ENCODE measurements at places on chromosomes 6 and 20.

- no peak for DNase-seq
Measured at GRCh38 chr6:170200458-170200891, 90.4 kb downstream of the DLL1 start.

GRCh38 chr20:24368253-24368652, 101.2 kb upstream of the SYNDIG1 start:
- DNase-seq, result no peak

DNA sequence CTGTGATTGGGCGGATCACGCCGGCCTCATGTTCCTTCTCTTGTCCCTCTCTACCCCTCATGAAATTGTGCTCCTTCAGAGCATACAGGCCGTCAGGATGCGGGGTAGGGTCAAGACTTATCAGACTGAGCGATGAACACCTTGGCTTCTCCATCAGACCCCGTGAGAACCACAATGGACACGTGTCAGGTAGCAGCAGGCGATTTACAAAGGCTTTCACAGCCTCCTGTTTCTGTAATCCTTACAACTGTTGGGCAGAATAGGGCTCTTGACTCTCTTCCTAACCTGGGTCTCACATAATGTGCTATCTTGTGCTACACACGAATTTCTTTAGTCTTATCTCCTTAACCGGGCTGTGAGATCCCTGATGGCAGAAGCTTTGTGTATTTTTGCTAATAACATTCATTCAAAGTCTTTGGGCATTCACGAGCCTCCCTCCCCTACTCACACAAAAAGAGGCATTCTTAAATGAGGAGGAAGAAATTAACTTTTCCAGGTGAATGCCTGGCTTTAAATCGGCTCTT, 122.9 kb upstream of the SLC22A23 start:
- DNase-seq, result no peak

DNA sequence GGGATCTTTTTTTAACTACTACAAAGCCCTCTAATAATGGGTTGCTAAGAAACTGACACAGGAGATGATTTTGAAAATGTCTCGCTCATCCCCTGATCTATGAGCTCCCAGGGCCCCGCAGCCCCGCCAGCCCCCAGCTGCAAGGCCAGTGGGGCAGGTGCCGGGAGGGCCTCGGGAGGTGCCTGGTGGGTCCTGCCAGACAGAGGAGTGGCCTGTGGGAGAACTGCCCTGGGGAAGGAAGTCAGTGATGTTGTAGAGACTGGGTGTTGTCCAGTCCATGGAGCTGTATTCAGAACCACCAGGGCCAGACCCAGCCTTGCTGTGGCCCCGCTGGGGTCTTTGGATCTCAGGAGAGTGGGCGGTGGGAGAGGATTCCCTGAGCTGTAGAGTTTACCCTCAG, 258.7 kb downstream of the TAF4 start:
- DNase-seq, result no peak

- no peak for DNase-seq
Measured at GRCh38 chr6:141510803-141511202, 621.9 kb upstream of the GJE1 start.

DNA sequence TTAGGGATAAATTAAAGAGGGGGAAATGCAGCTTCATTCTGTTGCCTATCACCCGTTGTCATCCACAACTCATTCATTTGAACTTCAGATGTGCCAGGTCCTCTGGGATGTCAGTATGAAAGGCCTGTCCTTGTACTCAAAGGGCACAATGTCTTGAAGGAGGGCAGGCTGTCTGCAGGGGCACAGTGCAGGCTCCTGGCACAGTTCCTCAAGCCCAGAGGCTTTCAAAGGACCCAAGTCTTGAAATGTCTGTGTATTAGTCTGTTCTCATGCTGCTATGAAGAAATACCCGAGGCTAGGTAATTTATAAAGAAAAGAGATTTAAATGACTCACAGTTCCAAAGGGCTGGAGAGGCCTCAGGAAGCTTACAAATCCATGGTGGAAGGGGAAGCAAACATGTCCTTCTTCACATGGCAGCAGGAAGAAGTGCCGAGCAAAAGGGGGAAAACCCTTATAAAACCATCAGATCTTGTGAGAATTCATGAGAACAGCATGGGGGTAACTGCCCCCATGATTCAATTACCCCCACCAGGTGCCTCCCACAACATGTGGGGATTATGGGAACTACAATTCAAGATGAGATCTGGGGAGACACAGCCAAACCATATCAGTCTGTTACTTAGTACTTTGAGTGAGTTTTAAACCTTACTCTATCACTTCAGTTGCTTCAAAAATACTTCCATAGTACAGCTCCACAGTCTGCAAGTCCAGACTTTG, 9.4 kb downstream of the SNX9 start:
- DNase-seq, result no peak

- no peak for DNase-seq
Measured at GRCh38 chr20:45318386-45318939, 10.4 kb upstream of the MATN4 start.

DNA sequence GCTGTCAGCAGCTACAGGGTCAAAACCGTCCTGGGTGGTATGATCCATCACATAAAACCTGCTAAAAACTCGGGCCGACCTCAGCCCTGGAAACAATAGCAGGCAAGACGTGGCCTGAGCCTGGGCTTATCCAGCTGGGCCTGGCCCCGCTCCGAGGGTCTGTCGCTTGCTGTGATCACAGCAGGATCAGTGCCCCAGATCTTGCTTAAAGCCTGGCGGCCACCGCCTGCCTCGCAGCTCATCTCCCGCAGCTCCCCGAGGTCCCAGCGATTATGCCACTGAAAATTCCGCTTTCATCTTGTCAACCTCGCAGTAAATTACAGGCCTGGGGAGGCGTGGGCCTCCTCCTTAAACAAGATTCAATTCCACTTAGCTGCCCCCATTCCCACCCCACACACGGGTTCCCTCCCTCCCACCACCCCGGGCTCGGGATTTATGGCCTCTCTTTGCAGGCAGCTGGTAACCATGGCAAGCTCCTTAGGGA, 40.1 kb downstream of the CDH22 start:
- DNase-seq, result no peak

GRCh38 chr6:105189026-105189820, 9.4 kb upstream of the POPDC3 start:
- no peak for DNase-seq

DNA sequence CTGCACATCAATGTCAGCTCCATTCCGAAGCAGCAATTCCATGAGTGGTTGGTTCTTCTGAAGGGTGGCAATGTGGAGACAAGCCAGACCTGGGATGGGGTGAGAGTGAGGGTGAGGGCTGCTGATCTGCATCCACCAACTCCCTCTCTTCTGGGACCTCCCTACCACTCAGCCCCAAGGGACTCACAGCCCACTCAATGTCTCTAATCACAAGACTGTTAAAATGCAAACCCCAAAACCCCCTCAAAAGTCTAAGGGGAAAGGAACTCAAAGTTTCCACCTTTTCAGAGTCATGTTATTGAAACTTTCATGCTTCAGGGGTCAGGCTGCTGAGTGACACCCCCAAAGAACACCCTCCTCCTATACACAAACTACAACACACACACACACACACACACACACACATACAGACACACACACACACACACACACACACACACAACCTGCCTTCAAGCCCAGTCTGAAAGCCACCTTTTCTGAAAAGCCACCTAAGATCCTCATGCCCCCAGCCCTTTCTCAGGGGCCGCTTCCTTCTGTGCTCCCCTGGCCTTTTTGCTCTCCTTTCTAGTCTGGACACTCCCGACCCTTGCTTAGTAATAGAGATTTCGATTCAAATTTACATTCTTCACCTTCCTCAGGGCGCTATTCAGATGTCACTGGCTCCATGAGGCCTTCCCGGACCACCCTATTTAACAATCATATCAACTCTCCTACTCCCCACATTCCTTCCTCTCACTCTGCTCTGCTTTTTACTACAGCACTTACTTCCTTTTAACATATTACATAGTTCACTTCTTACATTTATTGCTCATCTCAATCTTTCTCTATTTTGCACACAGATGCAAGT, 3.3 kb upstream of the SLC35B2 start:
- DNase-seq, result no peak

GRCh38 chr6:43667245-43668150, 20.1 kb downstream of the MRPS18A start:
- DNase-seq, result peak; percentile 76

DNA sequence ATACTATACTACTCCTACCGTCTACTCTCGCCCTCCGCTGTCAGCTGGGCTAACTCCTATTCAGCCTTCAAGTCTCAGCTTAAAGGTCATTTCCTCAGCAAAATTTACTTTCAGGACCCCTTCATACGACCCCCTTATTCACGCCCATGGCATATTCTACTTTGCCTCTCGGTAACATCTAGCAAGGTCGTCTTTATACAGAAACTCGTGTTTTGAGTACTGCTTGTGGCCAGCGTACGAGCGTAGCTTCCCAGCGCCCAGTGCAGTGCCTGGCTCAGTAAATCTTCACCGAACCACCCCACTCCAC, 546 bp downstream of the CRNKL1 start:
- DNase-seq, result no peak

DNA sequence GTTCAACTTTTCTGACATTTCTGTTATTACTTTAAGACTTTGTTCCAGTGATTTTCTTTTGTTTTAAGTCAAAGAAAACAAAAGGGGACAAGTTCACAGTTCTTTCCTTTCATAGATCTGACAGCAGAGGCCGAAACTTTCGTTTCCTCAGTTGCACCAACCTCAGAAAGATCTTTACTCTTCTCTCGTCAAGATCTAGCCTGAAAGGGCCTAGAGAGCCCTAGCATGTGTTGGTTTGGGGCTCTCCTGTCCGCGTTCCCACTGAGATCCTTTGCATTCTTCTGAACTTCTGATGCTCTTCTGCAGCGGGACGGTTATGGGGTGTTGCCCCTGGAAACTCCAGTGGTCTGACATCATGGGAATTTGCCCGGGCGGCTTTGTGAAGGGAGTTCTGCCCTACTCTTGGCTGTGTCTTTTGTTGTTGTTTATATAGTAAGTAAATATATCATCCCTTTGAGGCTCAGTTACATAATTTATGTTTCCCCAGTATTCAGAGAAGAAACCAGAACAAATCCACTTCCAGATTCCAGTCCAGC, 129.1 kb downstream of the SASH1 start:
- no peak for DNase-seq

GRCh38 chr6:168206661-168207274, 112.8 kb downstream of the DACT2 start:
- no peak for DNase-seq

DNA sequence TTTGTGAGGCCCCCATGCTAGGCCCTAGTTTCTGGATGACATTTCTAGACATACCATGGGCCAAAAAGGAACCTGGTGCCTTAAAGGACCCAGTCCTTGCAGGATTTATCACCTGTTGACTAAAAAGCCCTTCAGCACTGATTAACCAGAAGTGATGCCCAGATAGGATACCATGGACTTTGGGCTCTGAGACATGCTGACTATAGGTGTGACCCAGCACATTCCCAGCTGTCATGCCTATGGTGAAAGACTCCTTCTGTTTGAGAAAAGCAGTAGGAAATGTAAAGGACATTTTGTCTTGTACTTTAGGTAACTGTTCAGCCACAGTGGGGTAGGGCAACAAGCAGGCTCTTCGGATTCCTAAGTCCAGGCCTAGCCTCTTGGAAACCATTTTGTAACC, 724.2 kb downstream of the CD109 start:
- DNase-seq, result no peak

DNA sequence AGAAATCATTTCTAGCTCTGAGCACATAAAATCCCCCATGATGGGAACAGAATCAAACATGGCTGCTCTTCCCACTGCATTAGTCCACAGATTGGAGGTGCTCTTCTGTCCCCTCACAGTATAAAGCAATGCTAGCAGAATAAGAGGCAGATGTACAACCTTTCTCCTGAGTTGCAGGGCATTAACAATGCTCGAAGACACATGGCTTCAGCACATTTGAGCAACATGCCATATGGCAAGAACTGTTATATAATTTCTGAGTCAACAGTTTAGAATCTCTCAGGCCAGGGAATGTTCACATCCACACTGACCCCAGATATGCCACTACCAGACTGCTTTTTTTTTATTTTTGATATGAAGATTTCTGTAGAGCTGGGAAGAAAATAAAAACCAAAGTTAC, 119.6 kb downstream of the KIF13A start:
- DNase-seq, result no peak

DNA sequence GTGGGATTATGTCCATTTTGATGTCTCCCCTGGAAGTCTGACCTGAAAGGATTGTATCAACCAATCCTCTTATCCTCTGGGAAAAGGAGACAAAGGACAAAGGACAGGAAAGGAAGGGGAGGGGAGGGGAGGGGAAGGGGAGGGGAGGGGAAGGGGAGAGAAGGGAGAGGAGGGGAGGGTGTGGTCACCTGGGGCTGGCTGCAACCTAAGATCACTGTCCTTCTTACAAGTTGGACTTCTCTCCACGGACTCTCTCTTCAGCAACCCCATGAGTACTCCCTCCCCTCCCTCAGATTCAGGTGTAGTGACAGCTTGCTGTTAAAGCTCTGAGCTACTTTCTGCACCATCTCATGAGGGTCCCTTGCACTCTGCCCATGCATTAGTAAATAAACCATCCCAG, 58.9 kb upstream of the KLHL31 start:
- no peak for DNase-seq

- DNase-seq, result no peak
Measured at GRCh38 chr20:49132995-49133478, 55.1 kb downstream of the STAU1 start.

DNA sequence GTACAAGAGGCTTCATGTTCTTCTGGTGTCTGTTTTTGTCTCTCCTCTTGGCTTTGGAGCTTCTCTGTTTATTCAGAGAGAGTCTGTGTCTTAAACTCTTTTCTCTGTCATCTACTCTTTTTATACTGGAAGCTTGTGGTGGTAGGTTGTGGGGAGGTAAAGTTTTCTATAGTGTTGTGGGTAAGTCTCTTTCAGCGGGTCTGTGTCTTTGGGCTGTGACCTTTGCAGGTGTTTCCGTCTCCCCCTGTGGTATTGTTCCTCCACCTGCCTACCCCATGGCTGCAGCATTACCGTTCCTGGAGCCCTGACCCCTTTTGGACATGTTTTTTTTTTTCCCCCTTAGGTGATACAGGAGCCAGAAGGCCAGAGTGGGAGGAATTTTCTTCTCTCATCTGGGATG, 37.9 kb upstream of the FERMT1 start:
- no peak for DNase-seq

DNA sequence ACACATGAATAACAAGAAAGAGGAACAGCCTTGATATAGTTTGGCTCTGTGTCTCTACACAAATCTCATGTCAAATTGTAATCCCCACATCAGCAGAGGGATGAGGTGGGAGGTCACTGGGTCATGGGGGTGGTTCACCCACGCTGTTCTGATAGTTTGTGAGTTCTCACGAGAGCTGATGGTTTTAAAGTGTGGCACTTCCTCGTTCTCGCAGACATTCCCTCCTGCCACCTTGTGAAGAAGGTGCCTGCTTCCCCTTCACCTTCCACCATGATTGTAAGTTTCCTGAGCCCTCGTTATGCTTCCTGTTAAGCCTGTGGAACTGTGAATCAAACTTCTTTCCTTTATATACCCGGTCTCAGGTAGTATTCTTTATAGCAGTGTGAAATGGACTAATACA, 13.1 kb downstream of the SRPK1 start:
- no peak for DNase-seq

GRCh38 chr6:15892369-15892768, 229.5 kb upstream of the DTNBP1 start:
- no peak for DNase-seq

Data from stimulated activated naive CD4-positive, alpha-beta T cell treated with Interleukin-2 at 50 U/mL for 16 hours (primary cell).